ENCODE measurements at places on chromosomes 13 and 19.

- peak; percentile 71 for DNase-seq
These were observed 11.4 kb downstream of the NDUFA11 start for GRCh38 chr19:5891938-5892771.

DNA sequence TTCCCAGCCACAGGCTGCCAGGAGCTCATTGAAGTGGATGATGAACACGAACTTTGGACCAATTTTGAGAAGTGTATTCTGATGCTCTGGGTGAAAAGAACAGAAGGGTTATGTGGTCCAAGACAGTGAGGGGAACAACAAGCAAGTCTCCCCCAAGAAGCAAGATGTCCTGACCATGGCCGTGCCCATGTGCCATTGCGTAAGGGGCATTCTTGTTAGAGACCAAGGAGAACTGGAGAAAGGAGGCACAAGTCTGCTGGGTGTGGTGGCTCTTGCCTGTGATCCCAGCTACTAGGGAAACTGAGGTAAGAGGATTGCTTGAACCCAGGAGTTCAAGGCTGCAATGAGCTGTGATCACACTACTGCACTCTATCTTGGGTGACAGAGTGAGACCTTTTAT, 27.0 kb upstream of the UBAC2 start:
- no peak for DNase-seq

DNA sequence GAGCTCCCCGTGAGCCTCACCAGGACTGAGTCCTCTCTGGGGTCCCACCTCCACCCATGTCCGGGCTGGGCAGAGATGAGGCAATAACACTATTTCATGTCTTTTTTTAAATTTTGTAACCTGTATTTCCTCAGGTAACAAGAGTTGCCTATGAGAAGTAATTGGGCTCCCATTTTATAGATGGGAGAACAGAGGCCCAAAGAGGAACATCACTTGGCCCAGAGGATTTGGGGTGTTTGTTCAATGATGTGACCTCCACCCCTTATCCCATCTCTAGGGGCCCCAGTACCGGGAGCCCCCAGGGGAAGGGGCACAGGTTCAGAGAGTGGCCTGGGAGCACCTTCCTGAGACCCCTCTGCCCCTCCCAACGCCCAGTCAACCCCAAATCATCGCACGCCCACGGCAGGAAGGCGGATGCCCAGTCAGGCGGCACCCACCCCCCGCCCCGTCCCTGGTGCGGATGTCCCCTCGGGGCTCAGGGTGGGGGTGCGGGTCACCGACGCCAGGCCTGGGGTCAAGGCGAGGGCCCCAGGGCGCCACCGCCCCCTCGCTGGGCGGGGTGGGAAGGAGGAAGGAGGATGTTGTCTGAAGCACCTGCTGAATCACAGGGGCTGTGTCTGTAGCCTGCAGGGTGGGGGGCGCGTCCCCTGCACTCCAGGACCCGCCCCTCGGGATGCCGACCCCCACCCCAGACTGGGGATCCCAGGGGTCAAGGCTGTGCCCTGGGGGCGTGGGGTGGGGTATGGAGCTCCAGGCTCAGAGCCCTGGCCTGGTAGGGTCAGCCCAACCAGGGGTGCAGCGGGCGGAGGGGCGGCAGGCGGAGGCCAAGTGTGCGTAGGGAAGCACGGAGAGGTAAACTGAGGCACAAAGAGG, 9.0 kb upstream of the CIRBP start:
- no peak for DNase-seq

GRCh38 chr19:45349430-45349941, 8.9 kb downstream of the KLC3 start:
- no peak for DNase-seq

- DNase-seq = no peak
These were observed 428.1 kb upstream of the DACH1 start for GRCh38 chr13:72295153-72295552.

- peak; percentile 52 for DNase-seq
These were observed 513 bp downstream of the MIER2 start for GRCh38 chr19:343941-344624.

GRCh38 chr13:31827707-31828106, 88.4 kb downstream of the RXFP2 start:
- no peak for DNase-seq

- no peak for DNase-seq
These were observed 42.5 kb downstream of the ARHGEF18 start for GRCh38 chr19:7391218-7391670.

DNA sequence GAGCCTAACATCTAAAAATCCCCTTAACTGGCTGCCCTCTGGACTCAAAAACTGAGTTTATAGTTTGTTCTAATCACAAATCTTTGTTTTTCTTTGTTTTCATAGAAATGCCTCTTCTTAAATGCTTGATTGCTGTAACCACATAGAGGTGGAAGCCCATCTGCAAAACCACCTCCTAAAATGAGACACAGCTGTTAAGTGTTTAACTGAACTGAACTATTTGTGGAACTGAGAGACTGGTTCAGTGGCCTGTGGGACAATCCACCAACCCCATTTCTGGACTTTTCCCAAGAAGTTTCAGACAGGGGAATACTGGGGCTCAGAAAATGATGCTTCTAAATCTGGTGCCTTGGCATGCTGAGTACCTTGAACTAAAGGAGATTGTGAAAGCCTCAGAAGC, 50.9 kb upstream of the TM9SF2 start:
- no peak for DNase-seq

GRCh38 chr13:97317933-97318332, 95.8 kb downstream of the MBNL2 start:
- DNase-seq = no peak

- no peak for DNase-seq
These were observed 57.9 kb downstream of the KCTD12 start for GRCh38 chr13:76828316-76828741.

DNA sequence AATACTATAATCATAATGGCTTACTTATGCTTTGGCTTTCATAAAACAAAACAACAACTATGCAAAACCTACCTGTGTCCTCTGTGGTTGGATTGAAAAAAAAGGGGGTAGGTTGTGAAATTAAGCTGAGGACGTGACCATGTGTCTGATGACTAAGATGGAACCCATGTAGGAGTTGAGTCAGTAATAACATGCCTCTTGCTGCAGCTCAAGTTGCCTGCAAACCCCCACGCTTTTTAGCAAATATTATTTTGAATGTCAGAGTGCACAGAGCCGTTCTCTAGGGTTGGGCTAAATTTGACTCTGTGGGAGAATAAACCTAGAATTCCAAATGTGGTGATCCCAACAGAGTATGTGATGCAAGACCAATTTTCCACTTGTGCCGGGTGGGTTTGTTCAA, 209.3 kb downstream of the KCNRG start:
- DNase-seq = no peak

- DNase-seq = no peak
These were observed 2220.8 kb upstream of the PCDH20 start for GRCh38 chr13:63636316-63636993.

- no peak for DNase-seq
These were observed 1.4 kb upstream of the CD209 start for GRCh38 chr19:7748756-7749155.

- no peak for DNase-seq
These were observed 22.5 kb upstream of the SLC7A10 start for GRCh38 chr19:33248104-33248503.

DNA sequence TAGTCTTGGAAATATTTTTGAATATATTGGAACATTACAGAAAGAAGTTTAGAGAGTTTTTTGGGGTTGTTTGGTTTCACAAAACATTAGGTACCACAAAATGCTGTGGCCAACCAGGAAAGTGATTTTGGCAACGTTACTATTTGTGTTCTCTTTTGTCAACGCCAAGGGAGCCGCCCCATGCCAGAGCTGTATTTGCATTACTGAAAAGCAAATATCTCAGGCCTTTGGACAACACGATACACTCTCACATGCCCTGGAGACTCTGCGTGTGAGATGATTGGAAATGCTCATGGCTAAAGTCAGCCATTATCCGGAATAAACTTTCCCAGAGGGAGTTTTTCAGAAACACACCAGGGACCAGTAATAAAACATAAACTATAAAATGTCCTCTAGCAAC, 324.6 kb downstream of the SHISA2 start:
- DNase-seq = no peak

DNA sequence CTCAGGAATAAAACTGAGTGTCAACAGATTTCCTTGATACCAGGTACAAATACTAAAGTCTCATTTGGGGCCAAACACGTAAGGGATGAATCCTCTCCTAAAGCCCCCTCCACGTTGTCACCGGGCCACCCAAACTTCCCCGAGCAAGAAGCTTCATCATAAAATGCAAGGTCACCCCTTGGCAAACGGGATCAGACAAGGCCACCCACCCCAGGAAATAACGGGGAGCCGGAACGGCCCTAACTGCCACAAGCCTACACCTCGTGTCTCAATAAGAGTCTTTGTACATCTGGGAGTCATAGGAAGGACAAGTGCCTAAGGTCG, 717 bp downstream of the EEF2 start:
- no peak for DNase-seq

DNA sequence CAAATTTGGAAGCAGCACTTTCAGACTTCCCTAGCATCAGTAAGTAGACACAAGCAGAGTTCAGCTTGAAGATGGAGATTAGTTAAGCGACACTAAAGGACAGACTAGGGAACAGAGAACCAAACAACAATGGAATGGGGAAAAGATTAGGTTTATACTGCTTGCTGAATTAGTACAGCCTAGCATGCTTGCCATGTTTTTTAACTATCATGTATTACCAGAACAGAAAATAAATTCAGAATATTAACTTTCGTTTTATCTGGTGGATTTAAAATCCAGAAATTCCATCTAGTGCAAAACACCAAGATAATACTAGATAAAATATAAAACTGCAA, 451.5 kb upstream of the SLC10A2 start:
- no peak for DNase-seq

- DNase-seq = no peak
These were observed 10.7 kb downstream of the CCDC124 start for GRCh38 chr19:17943274-17944221.

DNA sequence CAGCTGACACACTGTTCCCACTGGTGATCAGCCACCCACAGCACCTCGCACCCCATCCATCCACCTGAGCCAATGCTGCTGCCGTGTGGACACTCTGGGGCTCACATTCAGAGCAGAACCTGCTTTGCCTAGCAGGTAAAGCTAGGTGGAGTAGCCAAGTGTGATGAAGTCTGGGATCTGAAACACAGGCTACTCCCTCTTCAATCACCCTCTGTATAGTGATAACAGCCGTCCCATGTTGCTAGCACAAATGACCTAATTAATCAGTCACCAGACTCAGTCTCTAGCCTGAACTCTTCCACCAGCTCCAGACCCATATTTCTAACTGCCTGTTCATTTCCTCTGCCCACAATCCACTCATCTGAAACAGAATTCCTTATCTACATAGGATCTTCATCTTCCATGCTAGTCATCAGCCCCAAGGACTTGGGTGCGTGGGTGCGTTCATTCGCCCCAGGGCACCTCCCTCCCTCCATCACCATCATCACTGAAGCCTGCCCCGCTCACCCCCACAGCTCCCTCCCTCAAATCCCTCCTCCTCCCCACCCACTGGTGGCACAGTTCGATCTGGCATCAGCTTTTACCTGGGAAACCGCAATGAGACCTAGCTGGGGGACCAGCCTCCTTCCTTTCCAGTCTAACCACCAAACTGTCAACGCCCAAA, 19.8 kb downstream of the STK24 start:
- DNase-seq = no peak

- no peak for DNase-seq
These were observed 3.5 kb upstream of the OBI1 start for GRCh38 chr13:78662467-78662866.

DNA sequence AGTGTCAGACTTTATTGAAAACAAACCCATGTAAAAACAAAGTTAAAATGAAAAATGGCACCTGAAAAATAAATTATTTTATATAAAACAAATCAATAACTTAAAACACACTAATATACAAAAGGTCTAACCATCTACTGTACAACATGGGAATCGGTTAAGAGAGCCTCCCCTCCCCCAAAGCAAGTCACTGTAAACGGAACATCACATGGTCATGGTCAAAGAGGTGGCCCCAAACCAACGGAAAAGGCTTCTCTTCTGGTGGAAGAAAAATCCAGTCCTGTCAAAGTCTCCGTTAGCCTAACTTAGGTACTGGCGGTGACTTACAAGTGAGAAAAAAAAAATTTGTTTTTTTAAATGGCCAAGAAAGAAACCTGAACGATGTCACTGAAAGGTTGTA, 15.7 kb upstream of the TIMM44 start:
- no peak for DNase-seq

- no peak for DNase-seq
These were observed 13.6 kb downstream of the ACTMAP start for GRCh38 chr19:40736661-40737060.

- DNase-seq = no peak
These were observed 1623.4 kb upstream of the PRR20A start for GRCh38 chr13:55517312-55517711.

DNA sequence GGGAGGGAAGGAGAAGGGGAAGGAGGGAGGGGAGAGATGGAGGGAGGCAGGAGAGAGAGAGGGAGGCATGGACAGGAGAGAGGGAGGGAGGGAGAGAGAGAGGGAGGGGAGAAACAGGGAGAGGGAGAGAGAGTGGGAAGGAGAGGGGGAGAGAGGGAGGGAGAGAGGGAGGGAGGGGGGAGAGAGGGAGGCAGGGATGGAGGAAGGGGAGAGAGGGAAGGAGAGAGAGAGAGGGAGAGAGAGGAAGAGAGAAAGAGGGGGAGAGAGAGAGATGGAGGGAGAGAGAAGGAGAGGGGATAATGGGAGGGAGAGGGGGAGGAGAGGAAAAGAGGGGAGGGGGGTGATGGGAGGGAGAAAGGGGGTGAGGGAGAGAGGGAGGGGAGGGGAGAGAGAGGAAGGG, 86.8 kb upstream of the VSTM2B start:
- DNase-seq = no peak

DNA sequence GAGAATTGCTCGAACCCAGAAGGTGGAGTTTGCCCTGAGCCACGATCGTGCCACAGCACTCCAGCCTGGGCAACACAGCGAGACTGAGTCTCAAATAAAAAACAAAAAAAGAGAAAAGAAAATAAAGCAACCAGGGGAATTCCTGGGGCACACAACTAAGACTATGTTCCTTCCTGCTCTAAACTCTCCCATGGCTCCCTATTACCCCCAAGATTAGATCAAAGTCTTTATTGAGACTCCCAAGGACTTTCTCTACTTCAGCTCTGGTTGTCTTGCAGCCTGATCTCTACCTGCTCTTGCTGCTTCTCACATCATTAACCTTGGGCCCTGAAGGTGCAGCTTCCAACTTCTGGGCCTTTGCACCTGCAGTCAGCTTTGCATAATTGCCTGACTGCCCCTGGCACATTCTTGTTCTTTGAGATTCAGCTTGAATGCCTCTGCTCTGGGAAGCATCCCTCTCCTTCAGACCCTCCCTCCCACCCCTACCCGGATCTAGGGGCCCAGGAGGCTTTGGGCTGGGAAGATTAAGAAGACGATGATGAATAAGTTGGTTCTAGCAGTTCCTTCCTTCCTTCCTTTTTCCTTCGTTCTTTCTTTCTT, 16.8 kb upstream of the CERS4 start:
- DNase-seq = no peak

- DNase-seq = peak; percentile 38
These were observed 194.2 kb upstream of the TSHZ3 start for GRCh38 chr19:31543456-31543855.

DNA sequence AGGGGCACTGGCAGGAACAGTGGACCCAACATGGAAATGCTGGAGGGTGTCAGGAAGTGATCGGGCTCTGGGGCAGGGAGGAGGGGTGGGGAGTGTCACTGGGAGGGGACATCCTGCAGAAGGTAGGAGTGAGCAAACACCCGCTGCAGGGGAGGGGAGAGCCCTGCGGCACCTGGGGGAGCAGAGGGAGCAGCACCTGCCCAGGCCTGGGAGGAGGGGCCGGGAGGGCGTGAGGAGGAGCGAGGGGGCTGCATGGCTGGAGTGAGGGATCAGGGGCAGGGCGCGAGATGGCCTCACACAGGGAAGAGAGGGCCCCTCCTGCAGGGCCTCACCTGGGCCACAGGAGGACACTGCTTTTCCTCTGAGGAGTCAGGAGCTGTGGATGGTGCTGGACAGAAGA, 4.1 kb downstream of the KLK2 start:
- DNase-seq = no peak
